ENCODE measurements at places on chromosomes 5 and 9. TPM values are rescaled to one million over a fixed set of nuclear protein-coding genes. Genes with fewer than 3 reads are reported as not detected.

DNA sequence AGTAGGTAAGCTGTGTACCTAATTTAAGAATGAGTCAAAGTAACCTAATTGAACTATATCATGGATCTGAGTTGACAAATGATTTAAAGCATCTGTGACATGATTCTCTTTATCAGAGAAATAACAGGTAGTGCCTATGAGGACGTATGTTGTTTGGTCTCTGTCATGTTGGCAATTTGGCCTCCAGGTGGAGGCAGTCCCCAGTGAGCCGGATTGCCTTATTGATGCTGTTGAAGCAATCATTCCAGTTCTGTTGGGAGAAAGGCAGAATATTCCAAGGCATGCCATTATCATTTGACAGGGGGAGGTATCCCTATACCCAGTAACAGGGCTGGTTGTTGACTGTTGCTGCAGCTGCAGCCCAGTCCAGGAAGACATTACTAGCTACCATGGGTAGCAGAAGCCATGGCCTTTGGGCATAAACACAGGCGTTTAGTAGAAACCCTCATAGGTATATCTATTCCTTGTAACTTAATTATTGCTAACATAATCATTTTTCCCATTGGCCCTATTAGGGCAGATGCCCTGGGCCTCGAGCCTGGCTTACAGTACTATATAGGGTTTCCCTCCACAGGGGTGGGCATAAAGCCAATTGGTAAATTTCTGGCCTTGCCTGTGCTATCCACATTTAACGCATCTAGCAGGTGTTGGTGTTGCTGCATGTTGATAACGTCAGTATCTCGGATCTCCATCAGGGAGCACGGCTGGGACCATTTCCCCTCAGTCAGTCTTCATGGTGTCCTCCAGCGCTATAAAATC lies 12.2 kb upstream of the SLC22A4 start:
- no peak for DNase-seq
- H3K27me3 ChIP-seq, result no peaks in the 10 kb centered on the region
- H3K4me1 ChIP-seq, result peaks cover 30% of the 10 kb centered on the region
- peaks cover 6% of the 10 kb centered on the region for H3K36me3 ChIP-seq
- no peak overlapping the region for H3K4me3 ChIP-seq
- H3K27ac ChIP-seq, result no peak overlapping the region

DNA sequence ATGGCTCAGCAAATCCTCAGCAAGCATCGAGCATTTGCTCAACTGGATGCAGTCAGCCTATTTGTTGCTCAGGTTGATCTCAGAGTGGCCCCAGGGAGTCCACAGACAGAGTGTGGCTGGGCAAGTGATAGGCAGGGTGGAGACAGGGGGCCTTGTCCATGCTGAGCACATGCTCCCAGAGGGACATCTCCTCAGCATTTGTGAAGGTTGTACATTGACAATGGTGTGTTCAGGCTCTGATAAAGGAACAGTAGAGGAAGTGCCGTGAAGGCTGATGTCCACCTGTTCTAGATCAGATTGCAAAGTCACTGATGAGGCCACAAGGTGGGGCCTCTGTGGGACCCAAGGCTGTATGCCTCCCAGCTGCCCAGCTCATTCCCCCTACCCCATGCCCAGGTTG lies 50.1 kb upstream of the FOXI1 start:
- DNase-seq, result no peak
- no peaks in the 10 kb centered on the region for H3K27me3 ChIP-seq
- peaks cover 100% of the 10 kb centered on the region for H3K36me3 ChIP-seq
- H3K4me1 ChIP-seq, result no peaks in the 10 kb centered on the region

DNA sequence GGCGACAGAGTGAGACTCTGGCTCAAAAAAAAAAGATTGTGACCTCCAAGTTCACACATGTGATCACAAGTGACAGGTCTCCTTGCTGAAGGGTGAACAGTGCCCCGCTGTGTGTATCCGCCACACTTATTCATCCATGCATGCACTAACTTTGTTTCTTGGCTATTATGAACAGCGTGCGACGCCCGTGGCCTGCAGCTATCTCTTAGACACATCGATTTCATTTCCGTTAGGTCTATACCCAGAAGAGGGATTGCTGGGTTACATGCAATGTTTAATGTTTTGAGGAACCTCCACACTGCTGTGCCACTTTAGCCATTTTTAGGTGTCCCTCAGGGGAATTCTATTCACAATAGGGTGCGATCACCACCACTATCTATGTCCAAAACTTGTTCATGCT lies 12.1 kb upstream of the EGFL7 start:
- H3K27me3 ChIP-seq, result peaks cover 39% of the 10 kb centered on the region
- peaks cover 42% of the 10 kb centered on the region for H3K4me1 ChIP-seq
- H3K36me3 ChIP-seq, result no peaks in the 10 kb centered on the region
- H3K27ac ChIP-seq, result no peak overlapping the region

- H3K4me3 ChIP-seq, result no peak overlapping the region
- H3K4me1 ChIP-seq, result peaks cover 24% of the 10 kb centered on the region
- H3K36me3 ChIP-seq, result no peaks in the 10 kb centered on the region
- H3K27me3 ChIP-seq, result no peaks in the 10 kb centered on the region
- DNase-seq, result no peak
Observed at GRCh38 chr5:96340357-96340756, 92.7 kb downstream of the PCSK1 start.

- no peak overlapping the region for H3K4me3 ChIP-seq
- H3K4me1 ChIP-seq, result no peaks in the 10 kb centered on the region
- DNase-seq, result no peak
- H3K27ac ChIP-seq, result no peak overlapping the region
- peaks cover 47% of the 10 kb centered on the region for H3K36me3 ChIP-seq
Observed at GRCh38 chr5:172925336-172925948, 33.8 kb upstream of the RPL26L1 start.

DNA sequence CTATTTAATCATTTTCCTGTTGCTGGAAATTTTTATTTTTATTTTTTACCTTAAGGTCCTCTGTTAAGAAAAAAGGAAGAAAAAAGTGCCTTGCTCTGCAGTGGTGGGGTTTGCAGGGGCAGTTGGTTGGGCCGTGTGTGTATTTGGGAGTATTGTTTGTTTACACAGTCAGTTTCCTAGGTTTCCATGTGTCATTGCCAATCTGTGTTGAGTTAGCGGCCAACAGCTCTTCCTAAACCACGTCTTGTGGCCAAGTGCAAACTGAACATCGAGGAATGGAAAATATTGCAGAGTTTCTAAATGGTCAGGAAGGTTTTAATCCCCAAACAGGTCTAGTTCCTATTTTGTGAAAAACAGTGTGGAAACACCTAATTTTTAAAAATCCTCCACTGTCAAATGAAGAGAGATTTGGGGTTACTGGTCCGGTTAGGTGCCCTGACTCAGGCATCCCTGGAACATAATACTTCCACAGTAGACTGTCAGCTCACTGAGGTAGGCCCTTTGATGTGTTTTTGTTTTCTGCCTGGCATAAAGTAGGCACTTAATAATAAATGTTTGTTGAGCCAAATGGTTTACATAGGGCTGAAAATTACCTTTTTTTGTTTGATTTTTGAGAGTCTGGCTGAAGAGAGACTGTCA lies 37.0 kb downstream of the MAMDC2 start:
- H3K27ac ChIP-seq, result peak overlapping the region; percentile 37
- peak; percentile 59 for DNase-seq
- H3K36me3 ChIP-seq, result no peaks in the 10 kb centered on the region

DNA sequence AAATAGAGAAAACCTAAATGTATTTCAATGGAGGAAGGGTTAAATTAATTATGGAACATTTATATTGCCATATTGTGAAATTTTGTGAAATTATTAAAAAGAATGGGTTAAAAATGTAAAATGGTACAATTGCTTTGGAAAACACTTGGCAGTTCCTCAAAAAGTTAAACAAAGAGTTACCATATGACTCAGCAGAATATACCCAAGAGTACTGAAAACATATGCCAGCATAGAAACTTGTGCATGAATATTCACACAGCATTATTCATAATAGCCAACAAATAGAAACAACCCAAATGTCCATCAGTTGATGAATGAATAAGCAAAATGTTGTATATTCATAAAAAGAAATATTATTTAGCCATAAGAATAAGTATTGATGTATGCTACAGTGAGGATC lies 181.0 kb upstream of the MAST4 start:
- H3K4me1 ChIP-seq, result no peaks in the 10 kb centered on the region
- no peak for DNase-seq
- no peak overlapping the region for H3K4me3 ChIP-seq
- H3K36me3 ChIP-seq, result no peaks in the 10 kb centered on the region
- no peak overlapping the region for H3K27ac ChIP-seq
- H3K27me3 ChIP-seq, result no peaks in the 10 kb centered on the region

DNA sequence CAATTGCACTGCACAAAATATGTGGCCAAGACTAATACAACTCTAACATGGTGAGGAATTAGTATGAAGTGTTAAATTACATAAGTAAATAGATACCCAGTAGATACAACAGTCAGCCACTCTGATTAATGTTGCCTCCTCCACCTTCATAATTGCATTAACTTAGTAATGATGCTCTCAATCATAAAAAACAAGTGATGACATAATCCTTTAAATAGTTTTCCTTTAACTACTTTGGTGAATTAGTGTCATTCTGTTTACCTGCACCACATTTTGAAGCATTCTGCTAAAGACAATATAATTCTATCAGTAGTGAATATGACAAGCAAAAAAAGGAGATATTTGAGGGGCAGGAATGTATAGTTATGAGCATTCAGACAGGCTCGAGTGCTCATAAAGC lies 265.9 kb upstream of the SLC24A2 start:
- H3K4me1 ChIP-seq, result no peaks in the 10 kb centered on the region
- H3K4me3 ChIP-seq, result no peak overlapping the region
- no peak overlapping the region for H3K27ac ChIP-seq
- no peaks in the 10 kb centered on the region for H3K36me3 ChIP-seq
- DNase-seq, result no peak

DNA sequence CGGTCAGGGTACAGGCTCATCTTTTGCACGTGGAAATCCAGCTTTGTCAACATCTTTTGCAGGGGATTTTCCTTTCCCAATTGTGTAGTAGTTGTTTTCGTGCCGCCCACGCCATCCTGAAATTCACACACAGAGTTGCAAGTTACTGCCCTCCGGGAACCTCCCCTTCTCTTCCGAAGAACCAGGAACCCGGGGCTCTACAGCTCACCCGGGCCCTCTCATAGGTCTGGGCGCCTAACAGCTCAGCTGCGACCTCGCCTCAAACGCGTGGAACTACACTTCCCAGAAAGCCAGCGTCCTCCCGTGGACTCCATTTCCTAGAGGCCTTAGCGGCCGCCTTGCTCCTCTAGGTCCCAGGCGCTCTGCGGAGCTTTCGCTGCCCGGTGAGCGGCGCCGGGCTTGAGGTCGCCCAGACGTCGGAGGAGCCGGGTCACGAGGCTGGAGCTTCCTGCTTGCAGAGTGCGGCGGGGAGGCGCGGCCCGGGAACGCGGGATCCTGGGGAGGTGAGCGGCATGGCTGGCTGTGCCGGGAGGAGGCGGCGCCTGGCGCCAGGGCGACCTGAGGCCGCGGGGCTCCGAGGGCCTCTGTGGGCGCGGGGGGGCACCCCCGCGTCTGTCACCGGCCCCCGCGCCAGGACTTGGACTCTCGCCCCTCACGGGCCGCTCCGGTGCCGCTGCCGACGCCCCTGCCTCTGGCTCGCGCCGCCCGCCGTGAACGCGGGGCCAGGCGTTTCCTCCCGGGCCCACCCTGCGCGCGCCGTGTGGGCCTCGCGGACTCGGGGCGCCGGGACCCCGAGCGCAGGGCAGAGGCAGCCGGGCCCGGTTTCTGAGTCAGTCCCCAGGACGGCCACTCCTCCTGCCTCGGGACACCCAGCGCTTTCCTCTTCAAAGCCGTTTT lies at the start of gene ZNF354B:
ZNF354B (plus strand) TSS at position 329 of the 897 bp plus-strand sequence. CDS start 1,095 bp downstream, outside the sequence.
- peaks cover 2% of the 10 kb centered on the region for H3K4me1 ChIP-seq
- no peaks in the 10 kb centered on the region for H3K27me3 ChIP-seq
- H3K27ac ChIP-seq, result peak within 1 kb of the TSS; percentile 62
- H3K4me3 ChIP-seq, result peak within 1 kb of the TSS; percentile 46
- DNase-seq, result peak; percentile 87

- DNase-seq, result no peak
- no peaks in the 10 kb centered on the region for H3K27me3 ChIP-seq
- H3K36me3 ChIP-seq, result no peaks in the 10 kb centered on the region
- no peaks in the 10 kb centered on the region for H3K4me1 ChIP-seq
- H3K4me3 ChIP-seq, result no peak overlapping the region
Observed at GRCh38 chr9:6226696-6227095, 11.1 kb downstream of the IL33 start.

DNA sequence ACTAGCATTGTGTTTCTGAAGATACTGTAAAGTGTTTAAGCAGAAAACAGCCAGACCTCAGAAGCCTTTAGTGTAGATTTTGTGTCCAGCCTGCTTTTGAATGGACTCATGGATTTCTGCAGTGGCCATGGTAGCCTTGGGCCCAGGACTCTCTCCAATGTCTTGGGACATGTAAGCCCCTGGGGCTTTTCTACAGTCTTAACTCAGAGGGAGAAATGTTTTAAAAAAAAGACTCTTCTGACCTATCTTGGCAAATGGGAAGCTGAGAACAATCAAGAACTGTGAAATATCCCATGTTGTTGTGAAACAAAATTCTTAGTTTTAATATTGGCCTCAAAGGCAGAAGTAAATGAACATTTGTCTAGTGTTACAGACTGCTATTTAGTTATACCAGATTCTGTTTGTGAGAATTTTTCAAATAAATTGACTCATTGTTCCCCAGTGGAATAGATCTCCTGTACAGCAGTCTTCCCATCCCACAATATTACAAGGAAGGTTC lies 112.5 kb upstream of the DMAC1 start:
- H3K27me3 ChIP-seq, result no peaks in the 10 kb centered on the region
- H3K27ac ChIP-seq, result no peak overlapping the region
- no peaks in the 10 kb centered on the region for H3K4me1 ChIP-seq
- no peak for DNase-seq

GRCh38 chr9:120659209-120659608 lies 55.1 kb downstream of the MEGF9 start:
- no peak overlapping the region for H3K4me3 ChIP-seq
- peaks cover 18% of the 10 kb centered on the region for H3K4me1 ChIP-seq
- H3K36me3 ChIP-seq, result peaks cover 35% of the 10 kb centered on the region
- no peaks in the 10 kb centered on the region for H3K27me3 ChIP-seq

- no peak for DNase-seq
- no peak overlapping the region for H3K27ac ChIP-seq
- H3K36me3 ChIP-seq, result no peaks in the 10 kb centered on the region
- no peaks in the 10 kb centered on the region for H3K4me1 ChIP-seq
- H3K27me3 ChIP-seq, result no peaks in the 10 kb centered on the region
Observed at GRCh38 chr5:35903631-35904203, 34.7 kb downstream of the CAPSL start.

GRCh38 chr9:111937781-111938426 lies 41.3 kb downstream of the UGCG start:
- H3K36me3 ChIP-seq, result peaks cover 20% of the 10 kb centered on the region
- peaks cover 18% of the 10 kb centered on the region for H3K4me1 ChIP-seq
- H3K27me3 ChIP-seq, result no peaks in the 10 kb centered on the region
- peak; percentile 69 for DNase-seq
- H3K27ac ChIP-seq, result peak overlapping the region; percentile 61

- DNase-seq, result no peak
- H3K4me1 ChIP-seq, result no peaks in the 10 kb centered on the region
- H3K4me3 ChIP-seq, result no peak overlapping the region
- no peak overlapping the region for H3K27ac ChIP-seq
Observed at GRCh38 chr5:152560512-152561137, 155.5 kb upstream of the NMUR2 start.

- no peaks in the 10 kb centered on the region for H3K36me3 ChIP-seq
- no peak overlapping the region for H3K27ac ChIP-seq
- no peaks in the 10 kb centered on the region for H3K27me3 ChIP-seq
- no peak for DNase-seq
- no peaks in the 10 kb centered on the region for H3K4me1 ChIP-seq
Observed at GRCh38 chr5:154567155-154567554, 89.1 kb upstream of the HAND1 start.

The ELOVL7 gene
- polyA plus RNA-seq, result 0.20 TPM

Data from CD14-positive monocyte (primary cell).